ENCODE measurements at places on chromosomes 5 and 9.

- no peak for DNase-seq
Measured at GRCh38 chr9:127223810-127224177, 40.8 kb upstream of the GARNL3 start.

GRCh38 chr5:11928909-11929308 lies 24.7 kb upstream of the CTNND2 start:
- no peak for DNase-seq

DNA sequence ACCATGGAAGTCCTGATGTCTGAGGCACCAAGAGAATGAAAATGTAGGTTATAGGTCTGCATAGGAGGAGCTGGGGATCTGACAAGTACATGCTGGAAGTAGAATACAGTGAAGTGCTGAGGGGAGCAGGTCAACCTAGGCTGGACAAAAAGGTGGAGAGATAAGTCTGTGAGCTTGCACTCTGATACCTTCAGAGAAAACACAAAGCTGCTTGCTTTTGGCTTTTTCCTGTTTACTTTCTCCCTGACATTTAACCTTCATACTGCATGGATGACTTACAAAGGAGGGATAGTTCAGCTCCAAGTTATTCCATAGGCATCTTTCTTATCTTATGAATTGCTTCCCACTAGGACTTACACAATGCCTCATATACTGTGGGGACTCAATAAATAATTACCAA lies 256.7 kb upstream of the NREP start:
- DNase-seq = no peak

DNA sequence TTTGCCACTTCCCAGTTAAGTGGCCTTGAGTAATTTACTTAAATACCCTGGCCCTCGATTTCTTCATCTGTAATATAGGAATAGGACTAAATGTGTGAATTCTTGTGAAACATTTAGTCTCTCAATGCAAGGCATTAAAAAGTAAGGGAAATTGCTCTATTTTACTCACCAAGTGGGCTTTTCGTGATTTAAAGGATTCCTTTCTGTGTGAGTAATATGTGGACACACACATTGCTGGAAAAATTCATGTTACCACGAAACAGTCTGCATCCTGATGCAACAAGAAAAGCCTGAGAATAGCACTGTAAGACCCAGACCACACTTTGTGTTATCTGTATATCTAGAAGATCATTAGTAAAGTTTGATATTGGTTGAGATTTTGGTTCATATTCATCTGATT lies 1243.0 kb upstream of the CDH9 start:
- DNase-seq = peak; percentile 93

GRCh38 chr9:135139366-135139959 lies 52.0 kb downstream of the OLFM1 start:
- DNase-seq = no peak

- DNase-seq = no peak
Measured at GRCh38 chr9:133261103-133261752, 13.8 kb downstream of the ABO start.

GRCh38 chr5:10384483-10384882 lies 31.0 kb downstream of the MARCHF6 start:
- DNase-seq = no peak

GRCh38 chr9:125591888-125592287 lies 115.1 kb downstream of the MAPKAP1 start:
- DNase-seq = no peak
